ENCODE measurements at places on chromosomes 2 and 18.

DNA sequence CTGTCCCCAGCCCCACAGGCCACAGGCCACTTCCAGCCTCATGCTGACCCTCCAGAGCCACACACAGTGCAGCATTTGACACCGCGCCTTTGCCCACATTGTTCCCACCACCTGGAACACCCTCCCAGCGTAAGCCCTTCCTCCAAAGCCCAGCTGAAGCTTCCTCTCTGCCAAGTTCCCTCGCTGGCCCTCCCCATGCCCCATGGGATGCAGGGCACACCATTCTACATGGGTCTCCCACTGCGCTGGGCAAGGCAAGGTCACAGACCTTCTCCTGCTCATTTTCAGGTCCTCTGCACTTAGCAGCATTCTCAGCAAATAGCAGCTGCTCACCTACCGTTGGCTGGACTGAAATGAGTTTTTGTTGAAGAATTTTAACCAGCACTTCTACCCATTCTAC, 455.5 kb downstream of the EIPR1 start:
- DNase-seq = no peak

DNA sequence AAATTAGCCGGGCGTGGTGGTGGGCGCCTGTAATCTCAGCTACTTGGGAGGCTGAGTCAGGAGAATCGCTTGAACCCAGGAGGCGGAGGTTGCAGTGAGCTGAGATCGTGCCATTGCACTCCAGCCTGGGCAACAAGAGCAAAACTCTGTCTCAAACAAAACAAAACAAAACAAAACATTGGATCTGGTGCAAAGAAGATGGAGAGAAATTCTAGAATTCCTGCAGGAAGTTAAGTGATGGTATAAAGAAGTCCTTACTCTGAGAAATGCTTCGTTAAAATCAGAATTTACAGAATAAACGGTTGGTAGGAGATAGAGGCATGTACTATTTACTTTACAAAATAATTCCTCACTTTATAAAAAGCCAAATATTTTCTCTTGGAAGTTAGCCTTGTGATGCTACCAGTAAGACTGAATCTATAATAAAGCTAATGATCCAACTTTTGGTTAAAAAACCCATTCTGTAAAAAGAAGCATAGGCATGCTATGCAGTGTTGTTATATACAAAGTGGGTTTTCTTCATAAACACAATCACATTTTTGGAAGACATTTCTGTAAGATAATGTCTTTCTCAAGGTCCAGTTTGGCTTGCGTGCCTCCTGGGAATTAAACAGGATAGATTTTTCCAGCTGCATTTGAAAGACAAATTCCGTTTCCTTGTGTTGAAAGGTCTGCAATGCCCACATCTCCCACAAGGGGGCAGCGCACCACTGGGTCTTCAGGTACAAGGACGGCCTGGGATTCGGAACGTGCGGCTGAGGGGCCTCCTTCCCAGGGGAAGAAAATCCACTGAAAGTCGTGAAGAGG, 35.6 kb upstream of the PNO1 start:
- DNase-seq = peak; percentile 83

GRCh38 chr18:54203914-54204313, 20.6 kb downstream of the MBD2 start:
- DNase-seq = no peak

GRCh38 chr2:141941210-141941714, 189.6 kb downstream of the LRP1B start:
- DNase-seq = no peak

DNA sequence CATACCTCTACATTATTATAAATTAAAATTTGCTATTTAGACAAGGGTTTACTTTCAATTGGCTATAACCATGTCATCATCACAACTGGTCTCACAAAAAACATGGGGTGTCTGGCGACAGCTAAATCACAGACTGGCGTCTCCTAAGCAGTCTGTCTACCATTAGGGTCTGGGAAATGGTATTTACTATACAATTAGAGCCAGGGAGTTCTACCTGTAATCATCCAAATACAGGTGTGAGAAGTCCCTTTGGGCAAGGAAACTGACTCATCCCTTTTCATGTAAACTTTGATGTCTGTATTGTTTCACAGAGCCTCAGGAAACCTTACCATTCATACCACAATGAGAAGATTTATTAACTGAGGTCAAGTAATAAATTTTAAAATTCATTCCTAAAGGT, 126.7 kb downstream of the OLA1 start:
- no peak for DNase-seq

GRCh38 chr2:57182916-57183315, 863.7 kb upstream of the VRK2 start:
- DNase-seq = no peak

Measured in CD4-positive, alpha-beta T cell treated with Interleukin-6 for 4 hours (primary cell).